Uterus (tissue), 4 donors: ENCODE measurements at places on chromosomes 2 and 18. TPM values are rescaled to one million over a fixed set of nuclear protein-coding genes. Genes with fewer than 3 reads are reported as not detected.

DNA sequence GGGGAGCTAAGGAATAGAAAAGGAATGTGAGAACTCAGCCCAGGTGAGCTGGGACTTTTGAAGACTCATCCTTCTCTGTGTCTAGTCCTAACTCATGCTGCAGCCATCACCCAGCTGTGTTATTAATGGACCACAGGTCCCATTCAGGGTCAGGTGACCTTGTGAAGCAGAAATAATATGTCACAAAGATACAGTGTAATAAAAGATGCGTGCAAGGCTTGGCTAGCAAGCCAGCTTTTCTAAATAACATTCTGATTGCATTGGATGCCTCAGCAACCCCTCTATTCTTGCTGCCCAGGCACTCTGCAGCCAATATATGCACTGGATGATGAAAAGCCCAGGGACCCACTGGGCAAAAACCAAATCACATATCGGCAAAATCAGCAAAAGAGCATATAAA, 393.1 kb upstream of the PIK3C3 start:
- DNase-seq = no peak

GRCh38 chr2:198004173-198004572, 199.8 kb downstream of the PLCL1 start:
- no peak for DNase-seq

The DPP4 gene
- total RNA-seq = 1.8 TPM

The KCNG2 gene
- total RNA-seq = not detected

The ZRANB3 gene
- total RNA-seq = 3.1 TPM

The ANKRD30BL gene
- total RNA-seq = 27.7 TPM

The ACKR3 gene
- total RNA-seq = 61.5 TPM
